ENCODE measurements at places on chromosomes 11 and 22. TPM values are rescaled to one million over a fixed set of nuclear protein-coding genes. Genes with fewer than 3 reads are reported as not detected.

Gene ANO9
- total RNA-seq = 0.12 TPM

Gene OR10D3
- not detected for total RNA-seq

Gene FGF4
- not detected for total RNA-seq

Gene OR4A16
- not detected for total RNA-seq

GRCh38 chr11:133803026-133803425 lies 42.3 kb downstream of the SPATA19 start:
- DNase-seq = no peak

DNA sequence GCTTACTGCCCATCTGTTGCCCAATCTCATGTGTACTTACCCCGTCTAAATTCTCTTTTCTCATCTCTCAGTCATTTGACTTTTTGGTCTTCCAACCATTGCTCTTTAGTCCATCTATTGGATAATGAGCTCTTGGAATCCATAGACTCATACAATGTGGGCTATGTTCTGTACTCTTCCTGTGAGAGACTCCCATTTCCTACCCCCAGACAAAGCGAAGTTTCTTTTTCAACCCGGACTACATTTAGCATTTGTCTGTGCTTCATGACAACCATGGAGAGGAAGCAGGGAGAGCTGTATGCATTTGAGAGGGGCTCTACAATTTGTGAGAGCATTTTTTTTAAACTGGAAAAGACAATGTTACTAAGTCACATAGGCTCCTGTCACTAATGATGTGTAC lies 4.0 kb upstream of the ARHGAP42 start:
- DNase-seq = no peak

DNA sequence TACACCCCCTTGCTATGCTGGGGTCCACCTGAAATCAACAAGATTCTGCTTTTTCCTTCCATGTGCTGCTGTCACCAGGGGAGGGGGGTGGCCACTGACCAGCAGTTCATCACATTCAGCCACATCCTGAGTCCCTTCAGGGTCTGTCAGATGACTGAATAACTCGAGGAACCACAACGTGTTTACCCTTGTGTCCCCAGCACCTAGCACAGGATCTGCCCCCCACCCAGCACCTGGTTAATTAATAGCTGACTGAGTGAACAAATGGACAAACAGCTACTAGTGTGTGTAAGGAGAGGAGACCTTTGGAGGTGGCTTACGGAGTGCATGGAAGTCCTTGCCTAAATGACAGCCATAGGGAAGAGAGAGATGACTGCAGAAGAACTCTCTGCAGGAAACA lies 119.5 kb upstream of the NCAM1 start:
- no peak for DNase-seq

- no peak for DNase-seq
Measured at GRCh38 chr11:10310301-10310841, 5.5 kb downstream of the ADM start.

GRCh38 chr11:132396318-132396717 lies 1025.9 kb downstream of the NTM start:
- DNase-seq = no peak

DNA sequence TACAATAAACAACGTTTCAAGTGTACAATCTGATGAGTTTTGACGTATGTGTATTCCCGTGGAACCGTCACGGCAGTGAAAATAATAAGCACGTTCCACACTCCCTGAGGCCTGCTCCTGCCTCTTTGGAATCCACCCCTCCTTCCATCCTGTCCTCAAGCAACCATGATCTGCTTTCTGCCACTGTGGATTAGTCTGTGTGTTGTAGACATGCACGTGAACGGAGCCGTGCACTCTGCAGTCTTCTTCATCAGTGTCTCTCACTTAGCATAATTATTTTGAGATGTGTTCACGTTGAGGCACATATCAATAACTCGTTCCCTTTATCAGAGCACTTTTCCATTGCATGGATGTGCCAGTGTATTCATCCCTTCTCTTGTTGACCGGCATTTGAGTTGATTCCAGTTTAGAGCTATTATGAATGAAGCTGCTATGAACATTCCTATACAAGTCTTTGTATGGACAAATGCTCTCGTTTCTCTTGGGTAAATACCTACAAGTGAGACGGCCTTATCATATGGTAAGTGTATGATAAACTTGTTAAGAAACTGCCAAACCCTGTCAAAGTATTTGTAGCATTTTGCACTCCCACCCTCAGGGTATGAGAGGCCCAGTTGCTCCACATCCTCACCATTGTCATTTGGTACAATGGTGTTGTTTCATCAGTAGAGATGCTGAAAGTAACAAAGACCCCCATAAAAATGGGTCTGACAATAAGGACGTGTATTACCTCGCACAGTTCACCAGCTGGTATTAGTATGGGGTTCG lies 102.8 kb upstream of the CRYBB3 start:
- no peak for DNase-seq

GRCh38 chr11:8080674-8081590 lies at the start of gene TUB:
Gene TUB, plus strand, starts transcription at chr11:8081211. Its CDS starts 300 bp downstream, at chr11:8081511.
- DNase-seq = no peak

GRCh38 chr11:64558869-64559268 lies 32.2 kb upstream of the SLC22A12 start:
- DNase-seq = no peak

DNA sequence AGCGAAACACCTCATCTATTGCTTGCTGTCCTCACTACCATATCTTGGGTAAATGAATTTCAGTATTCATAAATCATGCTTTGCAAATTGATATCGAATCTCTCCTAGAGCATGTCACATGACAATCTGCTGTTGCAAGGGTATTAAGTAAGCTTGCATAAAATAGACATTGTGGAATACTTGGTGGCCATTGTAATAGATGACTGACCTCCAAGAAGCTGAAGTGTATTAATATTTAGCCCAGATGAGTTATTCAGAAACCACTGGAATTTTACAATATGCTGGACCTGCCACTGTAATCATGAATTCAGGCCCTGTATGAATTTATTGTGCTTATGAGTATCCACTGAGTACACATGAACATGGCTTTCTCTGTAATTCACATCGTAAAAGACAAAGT lies 289.7 kb upstream of the ARHGAP42 start:
- no peak for DNase-seq

DNA sequence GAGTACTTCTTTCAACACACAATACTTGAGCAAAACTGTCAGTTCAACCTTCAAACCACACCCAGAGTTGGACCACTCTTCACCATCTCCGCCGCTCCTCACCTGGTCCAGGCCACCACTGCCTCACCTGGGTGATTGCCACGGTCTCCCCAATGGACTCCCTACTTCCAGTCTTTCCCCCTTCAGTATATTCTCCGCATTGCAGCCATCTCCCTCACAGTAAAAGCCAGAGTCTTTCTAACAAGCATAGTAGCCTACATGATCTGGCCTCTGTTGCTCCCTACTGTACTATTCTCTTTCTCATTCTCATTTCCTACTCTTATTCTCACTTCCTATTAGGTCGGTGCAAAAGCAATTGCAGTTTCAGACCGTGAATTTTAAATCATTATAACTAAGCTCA lies 28.5 kb downstream of the AASDHPPT start:
- no peak for DNase-seq

- no peak for DNase-seq
Measured at GRCh38 chr11:21173476-21173875, 504.1 kb downstream of the NELL1 start.

DNA sequence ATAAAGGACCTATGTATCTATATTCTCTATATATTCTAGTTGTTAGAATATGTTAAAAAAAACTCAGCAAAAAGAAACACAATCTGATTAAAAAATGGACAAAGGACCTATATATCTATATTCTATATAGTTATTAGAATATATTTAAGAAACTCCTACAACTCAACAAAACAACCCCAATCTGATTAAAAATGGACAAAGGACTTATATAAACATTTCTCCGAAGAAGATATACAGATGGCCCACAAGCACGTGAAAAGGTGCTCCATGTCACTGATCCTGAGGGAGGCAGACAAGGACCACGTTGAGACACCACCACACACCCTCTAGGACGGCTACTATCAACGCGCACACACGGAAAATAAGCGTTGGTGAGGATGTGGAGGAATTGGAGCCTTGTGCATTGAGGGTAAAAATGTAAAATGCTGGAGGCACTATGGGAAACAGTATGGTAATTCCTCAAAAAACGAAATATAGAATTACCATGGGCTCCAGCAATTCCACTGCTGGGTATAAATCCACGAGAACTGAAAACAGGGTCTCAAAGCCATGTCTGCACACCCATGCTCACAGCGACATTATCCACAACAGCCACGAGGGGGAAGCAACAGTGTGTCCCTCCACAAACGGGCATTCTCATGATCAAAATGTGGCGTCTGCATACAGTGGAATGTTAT lies 22.7 kb downstream of the YPEL1 start:
- peak; percentile 60 for DNase-seq

GRCh38 chr11:128555606-128556005 lies 31.8 kb downstream of the ETS1 start:
- DNase-seq = no peak

- no peak for DNase-seq
Measured at GRCh38 chr11:76617553-76618265, 52.8 kb downstream of the LRRC32 start.

DNA sequence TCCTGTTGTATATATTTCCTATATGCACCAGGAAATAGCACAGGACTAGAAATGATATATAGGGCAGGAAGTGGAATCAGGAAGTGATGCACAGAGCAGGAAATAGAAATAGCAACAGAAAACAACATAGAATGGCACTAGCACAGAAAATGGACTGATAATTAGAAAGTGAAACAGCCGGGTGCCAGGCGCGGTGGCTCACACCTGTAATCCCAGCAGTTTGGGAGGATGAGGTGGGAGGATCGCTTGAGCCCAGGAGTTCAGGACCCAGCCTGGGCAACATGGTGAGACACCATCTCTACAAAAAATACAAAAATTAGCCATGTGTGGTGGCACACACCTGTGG lies 10.0 kb upstream of the RELT start:
- no peak for DNase-seq

- DNase-seq = no peak
Measured at GRCh38 chr11:128888034-128888985, 2.8 kb upstream of the KCNJ5 start.
